RPMI8226 (cell line): ENCODE measurements at places on chromosomes 7 and 10.

DNA sequence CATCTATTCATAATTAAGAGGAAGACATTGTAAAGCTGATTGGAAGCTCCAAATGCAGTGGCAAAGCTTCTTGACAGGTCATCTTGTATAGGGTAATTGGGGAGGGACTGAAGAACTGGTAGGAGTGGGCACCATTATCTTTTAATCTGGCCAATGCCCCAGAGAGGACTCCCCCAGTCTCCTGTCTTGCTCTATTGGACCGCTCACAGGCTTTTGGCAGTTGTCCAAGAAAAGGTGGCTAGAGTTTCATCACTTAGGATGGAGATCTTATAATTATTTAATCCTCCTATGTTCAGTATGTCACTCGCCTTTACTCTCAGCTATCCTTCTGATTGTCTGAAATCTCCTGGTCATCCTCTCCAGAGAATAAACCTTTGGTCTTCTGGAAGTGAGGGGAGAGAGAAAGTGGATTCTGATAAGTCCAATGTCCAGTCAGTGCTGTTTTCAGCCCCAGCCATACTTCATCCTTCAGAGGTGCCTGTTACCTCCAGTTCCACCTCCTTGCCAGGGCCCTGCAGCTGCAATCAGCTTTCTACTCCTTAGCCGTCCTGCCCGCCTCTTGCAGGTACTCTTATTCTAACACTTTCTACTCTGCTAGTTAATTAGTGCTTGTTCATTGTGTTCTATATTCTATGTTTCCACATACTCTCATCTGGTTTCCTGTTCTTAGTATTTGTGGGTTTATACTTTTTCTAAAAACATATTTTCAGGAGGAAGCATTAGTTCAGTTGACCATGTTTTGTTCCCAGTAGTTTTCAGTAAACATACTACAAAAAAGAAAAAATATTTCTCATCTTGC lies 241.6 kb downstream of the NSUN6 start:
- no peak for DNase-seq

DNA sequence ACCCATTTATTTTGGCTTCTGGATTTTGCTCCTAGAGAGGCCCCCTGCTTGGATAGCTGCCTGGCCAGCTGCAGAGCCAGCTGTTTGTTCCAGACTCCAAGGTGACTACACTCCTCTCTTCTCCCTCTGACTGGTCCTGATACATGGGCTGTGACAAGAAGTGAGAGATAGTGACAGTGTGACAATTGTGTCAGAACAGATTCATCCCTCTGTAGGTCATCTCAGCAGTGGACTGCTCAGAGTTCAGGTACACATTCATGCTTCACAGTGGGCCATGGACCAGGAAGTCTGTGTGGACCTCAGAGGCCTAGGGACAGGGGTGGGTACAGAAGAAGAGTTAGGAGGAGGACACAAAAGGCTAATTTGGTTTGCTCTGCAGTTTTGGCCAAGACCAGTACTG lies 188.2 kb upstream of the MKLN1 start:
- no peak for DNase-seq

- no peak for DNase-seq
Measured at GRCh38 chr10:89522463-89522862, 12.9 kb downstream of the SLC16A12 start.

GRCh38 chr7:49822856-49823255 lies 49.4 kb downstream of the VWC2 start:
- DNase-seq: no peak

GRCh38 chr7:27178366-27178765 lies 4.2 kb upstream of the HOXA10 start:
- DNase-seq: no peak

DNA sequence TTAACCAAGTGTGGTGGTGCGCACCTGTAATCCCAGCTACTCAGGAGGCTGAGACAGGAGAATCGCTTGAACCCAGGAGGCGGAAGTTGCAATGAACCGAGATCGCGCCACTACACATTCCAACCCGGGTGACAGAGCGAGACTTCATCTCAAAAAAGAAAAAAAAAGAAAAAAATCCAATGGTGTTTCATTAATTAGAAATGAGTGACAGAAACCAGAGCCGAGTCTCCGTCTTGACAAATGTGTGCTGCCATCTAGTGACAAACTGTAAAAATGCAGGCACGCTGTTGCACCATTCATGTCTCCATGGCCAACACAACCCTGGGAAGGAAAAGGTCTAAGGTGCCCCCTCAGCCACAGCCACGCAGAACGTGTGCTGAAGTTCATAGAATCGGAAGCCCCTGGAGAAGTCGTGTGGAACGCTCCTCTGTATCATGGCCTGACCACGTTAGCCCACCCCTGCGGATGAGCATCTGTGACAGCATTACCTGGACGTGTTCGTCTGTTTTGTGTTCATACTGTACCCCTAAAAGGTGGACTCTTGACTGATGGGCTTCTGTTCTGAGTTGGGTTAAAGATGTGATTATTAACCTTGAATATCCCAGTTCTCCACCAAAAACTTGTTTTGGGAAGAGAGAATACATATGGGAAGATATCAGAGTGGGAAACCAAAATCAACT lies 94.9 kb downstream of the LYZL2 start:
- peak; percentile 80 for DNase-seq

DNA sequence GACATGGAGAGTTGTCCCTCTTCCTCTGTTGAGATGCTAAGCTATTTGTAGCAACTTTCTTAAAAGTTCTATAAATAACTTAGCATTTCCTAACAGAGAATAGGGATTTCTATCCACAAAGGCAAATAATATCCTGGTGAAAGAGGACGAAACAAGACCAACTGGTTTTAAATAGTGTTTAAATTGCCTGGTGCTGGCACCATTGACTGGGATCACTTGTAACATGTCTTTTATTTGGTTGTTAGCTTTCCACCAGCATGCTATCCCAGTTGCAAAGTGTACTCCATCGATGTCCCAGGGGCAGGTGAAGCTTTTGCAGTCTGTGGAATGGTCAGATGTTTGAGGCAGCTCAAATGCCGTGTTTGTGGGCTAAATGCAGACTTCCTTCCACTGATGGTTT lies 3.7 kb downstream of the SUFU start:
- no peak for DNase-seq

DNA sequence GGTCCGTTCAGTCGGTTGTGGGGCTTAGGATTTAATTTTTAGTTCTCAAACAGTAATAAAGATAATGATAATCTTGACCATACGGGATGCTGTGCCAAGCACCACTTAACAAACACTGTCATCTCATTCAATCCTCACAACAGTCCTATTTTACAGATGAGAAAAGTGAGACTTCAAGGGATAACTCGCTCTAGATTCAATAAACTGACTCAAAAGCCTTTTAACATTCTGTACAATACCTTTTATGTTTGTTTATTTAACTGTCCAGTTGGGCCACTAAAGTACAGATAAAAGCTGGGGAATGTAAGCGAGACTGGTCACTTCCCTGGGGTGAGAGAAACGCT lies 437 bp upstream of the CFAP69 start:
- DNase-seq: no peak

- DNase-seq: no peak
Measured at GRCh38 chr10:70990681-70991080, 102.3 kb upstream of the PCBD1 start.
